ENCODE measurements at places on chromosomes 5 and 9. TPM values are rescaled to one million over a fixed set of nuclear protein-coding genes. Genes with fewer than 3 reads are reported as not detected.

MARVELD2 gene
- total RNA-seq = 25.7 TPM

NR2F1-AS1 gene
- 0.84 TPM for total RNA-seq

GRCh38 chr9:129481424-129481809, 139.5 kb downstream of the C9orf50 start:
- ATAC-seq = no peak

DOCK8 gene
- total RNA-seq = 11.4 TPM

PRKAA1 gene
- 32.3 TPM for total RNA-seq

FOXD4L4 gene
- 0.52 TPM for total RNA-seq

DNA sequence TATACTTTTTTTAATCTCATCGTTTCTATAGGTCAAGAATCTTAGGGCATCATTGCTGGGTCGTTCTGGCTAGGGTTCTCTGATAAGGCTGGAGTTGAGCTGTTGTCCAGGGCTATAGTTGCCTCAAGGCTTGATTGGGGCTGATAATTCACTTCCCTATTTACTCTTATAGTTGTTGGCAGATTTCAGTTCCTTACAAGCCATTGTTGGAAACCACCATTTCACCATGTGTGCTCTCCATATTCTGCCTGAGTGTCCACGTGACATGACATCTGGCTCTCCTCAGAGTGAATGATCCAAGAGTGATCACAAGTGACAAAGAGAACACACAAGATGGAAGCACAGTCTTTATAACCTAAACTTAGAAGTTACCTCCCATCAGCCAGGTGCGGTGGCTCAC, 852.2 kb downstream of the EFNA5 start:
- no peak for ATAC-seq

SHOC1 gene
- total RNA-seq = 0.56 TPM

GRCh38 chr5:134749415-134749814, 9.2 kb upstream of the DDX46 start:
- no peak for ATAC-seq

NR4A3 gene
- total RNA-seq = 0.24 TPM

All from esophagus mucosa (tissue), 1 donor.